CD4-positive, alpha-beta T cell (primary cell): ENCODE measurements at places on chromosomes 1 and 21. TPM values are rescaled to one million over a fixed set of nuclear protein-coding genes. Genes with fewer than 3 reads are reported as not detected.

TMEM59 gene
- total RNA-seq, result 128 TPM

DNA sequence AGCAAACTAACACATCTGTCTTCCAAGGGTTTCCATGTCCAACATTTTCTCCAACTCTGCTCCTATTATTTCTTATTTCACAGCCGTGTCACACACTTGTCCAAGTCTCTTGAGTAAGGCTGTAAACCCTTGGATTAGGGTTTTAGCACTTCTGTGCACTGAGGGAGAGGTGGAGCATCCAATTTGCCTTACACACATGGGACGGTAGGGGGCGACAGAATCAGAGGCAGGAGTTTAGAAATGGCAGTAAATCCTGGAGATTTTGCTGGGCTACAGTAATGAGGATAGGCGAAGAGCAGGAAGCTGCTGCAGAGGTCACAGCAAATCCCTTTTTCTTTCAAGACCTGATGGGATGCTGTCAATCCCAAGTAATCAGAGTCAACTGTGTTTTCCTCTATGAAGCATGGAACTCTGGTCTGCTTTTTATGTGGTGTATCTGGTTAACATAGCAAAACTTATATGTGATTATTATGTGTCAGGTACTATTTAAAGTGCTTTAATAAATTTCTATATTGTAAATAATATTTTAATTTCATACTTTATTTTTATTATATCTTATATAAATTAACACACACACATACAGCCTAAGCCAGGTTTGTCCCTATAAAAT is 15.4 kb upstream of the LCE5A start:
- H3K27me3 ChIP-seq, result peaks cover 8% of the 10 kb centered on the region
- no peaks in the 10 kb centered on the region for H3K4me1 ChIP-seq
- no peak for DNase-seq
- H3K4me3 ChIP-seq, result no peak overlapping the region

DNA sequence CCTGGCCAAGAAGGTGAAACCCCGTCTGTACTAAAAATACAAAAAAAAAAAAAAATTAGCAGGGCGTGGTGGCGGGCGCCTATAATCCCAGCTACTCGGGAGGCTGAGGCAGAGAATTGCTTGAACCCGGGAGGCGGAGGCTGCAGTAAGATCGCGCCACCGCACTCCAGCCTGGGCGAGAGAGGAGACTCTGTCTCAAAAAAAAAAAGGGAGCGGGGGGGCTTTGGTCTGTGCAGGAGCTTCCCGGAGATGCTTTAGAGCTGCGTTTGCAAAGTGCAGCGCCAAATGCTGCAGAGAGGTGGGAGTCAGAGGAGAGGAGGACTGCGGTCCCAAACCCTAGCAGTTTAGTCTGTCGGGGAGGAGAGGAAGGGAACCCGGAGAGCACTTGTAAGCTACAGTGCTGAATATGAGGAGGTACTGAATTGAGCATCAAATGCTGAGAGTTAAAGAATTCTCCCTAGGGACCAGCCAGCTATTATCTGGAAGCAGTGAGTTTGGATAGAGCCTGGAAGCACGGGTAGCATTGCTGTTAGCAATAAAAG is 569 bp downstream of the FALEC start:
- H3K36me3 ChIP-seq, result no peaks in the 10 kb centered on the region
- no peak overlapping the region for H3K27ac ChIP-seq
- no peak for DNase-seq
- peaks cover 17% of the 10 kb centered on the region for H3K4me1 ChIP-seq
- H3K4me3 ChIP-seq, result peak overlapping the region; percentile 82

GRCh38 chr1:48678710-48679505 is 97.8 kb downstream of the BEND5 start:
- no peaks in the 10 kb centered on the region for H3K36me3 ChIP-seq
- no peak overlapping the region for H3K27ac ChIP-seq
- no peak for DNase-seq

DNA sequence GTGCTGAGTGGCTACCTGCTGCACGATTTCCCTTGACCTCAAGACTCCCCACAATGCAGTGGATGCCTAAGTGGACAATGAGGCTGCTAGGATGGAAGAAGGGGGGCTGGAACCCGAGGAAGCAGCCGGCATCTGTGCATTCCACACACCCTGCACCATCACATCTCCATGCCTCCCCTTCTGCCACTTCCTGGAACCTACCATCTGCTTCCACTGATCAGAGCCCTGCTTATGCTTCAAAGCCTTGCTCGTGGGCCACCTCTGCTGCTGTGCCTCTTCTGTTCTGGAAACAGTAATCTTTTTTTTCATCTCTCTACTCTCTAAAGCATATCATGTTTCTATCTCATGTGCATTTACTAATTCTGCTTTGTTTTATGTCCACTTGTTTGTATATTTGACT is 66.2 kb upstream of the WDR26 start:
- no peaks in the 10 kb centered on the region for H3K27me3 ChIP-seq
- H3K27ac ChIP-seq, result no peak overlapping the region
- no peaks in the 10 kb centered on the region for H3K36me3 ChIP-seq
- H3K4me1 ChIP-seq, result peaks cover 22% of the 10 kb centered on the region
- H3K4me3 ChIP-seq, result no peak overlapping the region

GRCh38 chr1:204528241-204528640 is 12.0 kb downstream of the MDM4 start:
- no peak for DNase-seq
- H3K4me1 ChIP-seq, result peaks cover 24% of the 10 kb centered on the region
- H3K36me3 ChIP-seq, result peaks cover 96% of the 10 kb centered on the region
- H3K4me3 ChIP-seq, result no peak overlapping the region
